ENCODE measurements at places on chromosomes 13 and 19.

DNA sequence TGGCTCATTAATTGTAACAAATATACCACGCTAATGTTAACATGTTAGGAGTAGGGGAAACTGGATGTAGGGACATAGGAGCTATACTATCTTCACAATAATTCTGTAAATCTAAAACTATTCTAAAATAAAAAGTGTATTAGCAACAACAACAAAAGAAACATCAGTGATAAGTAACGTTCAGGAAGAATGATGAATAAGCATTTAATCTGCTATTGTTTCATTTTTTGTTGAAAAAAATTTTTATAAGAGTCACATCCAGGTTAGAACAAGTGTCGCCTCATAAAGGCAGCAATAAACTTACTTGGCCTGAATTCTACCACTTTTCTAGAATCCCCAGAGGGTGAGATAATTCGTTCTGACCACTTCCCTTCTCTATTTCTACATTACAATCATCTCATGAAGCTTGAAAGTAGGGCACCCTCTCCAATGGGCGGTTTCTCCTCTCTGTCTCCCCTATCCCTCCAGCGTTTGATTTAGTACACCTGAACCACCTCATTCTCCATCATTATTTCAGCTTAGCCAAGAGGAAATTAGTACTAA lies 253.1 kb upstream of the IPO5 start:
- no peak for DNase-seq

GRCh38 chr19:16121967-16122366 lies 10.3 kb downstream of the RAB8A start:
- no peak for DNase-seq

GRCh38 chr13:28138012-28138755 lies at the start of gene PAN3:
Gene PAN3, plus strand, starts transcription at chr13:28138545. Its CDS starts 113 bp downstream, at chr13:28138658.
- peak; percentile 93 for DNase-seq

- peak; percentile 21 for DNase-seq
These were observed 108.6 kb downstream of the HSPH1 start for GRCh38 chr13:31053091-31053490.

DNA sequence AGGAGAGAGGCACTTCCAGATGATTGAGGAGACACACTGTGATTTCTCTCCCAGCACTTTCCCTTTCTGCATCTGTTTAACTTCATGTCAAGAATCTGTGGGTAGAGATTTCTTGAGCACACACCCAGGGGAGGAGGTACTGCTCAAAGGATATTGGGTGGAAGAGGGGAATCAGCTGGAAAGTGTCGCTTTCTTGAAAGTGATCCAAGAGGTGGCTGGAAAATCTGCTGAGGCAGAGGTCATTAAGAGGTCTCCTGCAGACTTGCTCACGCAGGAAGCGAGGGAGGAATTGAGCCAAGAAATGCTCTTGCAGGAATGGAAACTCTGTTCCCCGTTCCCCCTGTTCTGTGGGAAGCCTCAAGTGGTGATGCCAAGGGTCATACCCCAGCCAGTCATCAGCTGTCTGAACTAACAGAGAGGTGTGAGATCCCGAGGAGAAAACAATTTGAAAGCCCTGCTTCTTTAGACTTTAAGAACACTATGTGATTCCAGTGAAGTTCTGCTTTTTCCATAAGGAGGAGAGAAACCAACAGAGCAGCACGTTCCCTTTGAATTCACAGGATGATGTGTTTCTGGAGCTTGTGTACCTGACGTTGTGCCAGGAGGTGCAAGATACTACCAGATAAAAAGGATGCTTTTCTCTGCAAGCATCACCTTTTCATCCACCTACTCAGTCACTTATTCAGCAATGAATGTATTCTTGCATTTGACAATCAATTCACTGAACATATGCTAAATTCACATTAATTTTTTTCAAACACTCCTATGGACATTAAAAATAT lies 163.4 kb upstream of the GPR12 start:
- DNase-seq: no peak

DNA sequence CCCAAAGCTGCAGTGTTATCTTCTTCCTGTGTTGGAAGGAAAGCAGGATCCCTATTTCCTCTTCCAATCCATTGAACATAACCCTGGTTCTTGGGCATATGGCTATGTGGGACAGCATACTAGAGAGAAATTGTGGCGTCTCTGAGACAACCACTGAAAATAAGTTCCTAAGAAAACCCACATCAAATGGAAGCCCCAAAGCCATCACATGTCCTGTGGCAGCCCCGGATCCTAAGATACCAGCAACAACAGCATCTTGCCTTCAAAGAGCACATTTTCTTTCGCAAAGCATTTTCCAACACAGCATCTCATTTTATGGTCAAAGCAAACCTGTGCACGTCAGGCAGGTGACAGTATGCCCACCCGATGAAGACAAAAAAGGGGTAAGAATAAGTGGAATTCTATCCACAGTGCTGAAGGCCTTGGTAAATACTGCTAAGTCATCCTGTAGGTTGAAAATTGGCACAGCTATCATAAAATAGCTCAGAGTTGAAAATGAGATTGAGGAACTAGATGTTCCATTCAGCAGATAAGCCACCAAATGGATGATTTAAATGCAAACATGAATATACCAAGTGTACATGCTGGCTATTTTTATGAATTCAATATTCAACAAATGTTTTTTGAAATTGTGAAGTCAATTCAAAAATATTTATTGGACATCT lies 232.2 kb downstream of the DLEU7 start:
- DNase-seq: no peak

DNA sequence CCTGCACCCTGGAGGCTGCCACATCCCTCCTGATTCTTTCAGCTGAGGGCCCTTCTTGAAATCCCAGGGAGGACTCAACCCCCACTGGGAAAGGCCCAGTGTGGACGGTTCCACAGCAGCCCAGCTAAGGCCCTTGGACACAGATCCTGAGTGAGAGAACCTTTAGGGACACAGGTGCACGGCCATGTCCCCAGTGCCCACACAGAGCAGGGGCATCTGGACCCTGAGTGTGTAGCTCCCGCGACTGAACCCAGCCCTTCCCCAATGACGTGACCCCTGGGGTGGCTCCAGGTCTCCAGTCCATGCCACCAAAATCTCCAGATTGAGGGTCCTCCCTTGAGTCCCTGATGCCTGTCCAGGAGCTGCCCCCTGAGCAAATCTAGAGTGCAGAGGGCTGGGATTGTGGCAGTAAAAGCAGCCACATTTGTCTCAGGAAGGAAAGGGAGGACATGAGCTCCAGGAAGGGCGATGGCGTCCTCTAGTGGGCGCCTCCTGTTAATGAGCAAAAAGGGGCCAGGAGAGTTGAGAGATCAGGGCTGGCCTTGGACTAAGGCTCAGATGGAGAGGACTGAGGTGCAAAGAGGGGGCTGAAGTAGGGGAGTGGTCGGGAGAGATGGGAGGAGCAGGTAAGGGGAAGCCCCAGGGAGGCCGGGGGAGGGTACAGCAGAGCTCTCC lies 6.9 kb upstream of the CEACAM5 start:
- no peak for DNase-seq

DNA sequence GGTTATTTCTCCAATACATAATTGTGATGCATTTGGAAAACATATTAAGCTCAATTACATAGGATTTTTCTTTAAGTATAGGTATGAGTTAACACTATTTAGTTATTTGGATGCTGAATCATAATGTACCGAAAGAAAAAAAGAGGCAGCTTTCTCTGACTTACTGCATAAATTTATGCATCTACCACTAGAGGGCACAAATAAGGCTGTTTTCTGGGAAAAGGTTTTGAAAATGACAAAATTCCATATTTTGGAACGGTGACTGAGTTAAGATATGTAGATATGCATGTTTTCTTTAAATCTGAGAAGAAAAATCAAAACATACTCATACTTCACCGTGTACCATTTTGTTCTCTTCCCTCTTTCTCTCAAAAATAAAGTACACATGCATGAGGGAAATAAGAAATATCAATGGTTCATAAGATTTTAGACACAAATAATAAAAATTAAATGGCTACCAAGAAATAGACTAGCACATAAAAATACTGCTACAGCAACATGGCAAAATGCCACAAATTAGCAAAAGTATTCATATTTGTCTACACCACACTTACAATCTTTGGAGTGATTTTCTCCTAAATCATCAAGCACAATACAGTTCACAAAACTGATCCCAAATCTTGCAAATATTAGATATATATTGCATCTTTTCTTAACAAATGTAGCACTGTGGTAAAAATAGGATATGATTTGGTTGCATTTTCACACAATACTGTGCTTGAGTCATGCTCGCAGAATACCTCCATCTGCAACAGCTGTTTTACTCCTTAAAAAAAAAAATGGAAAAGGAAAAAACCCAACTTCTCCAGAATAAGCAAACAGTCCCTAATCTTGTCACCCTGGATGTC lies 260.0 kb downstream of the FGF14 start:
- no peak for DNase-seq

GRCh38 chr19:53552001-53552721 lies 14.2 kb downstream of the ZNF331 start:
- DNase-seq: no peak

DNA sequence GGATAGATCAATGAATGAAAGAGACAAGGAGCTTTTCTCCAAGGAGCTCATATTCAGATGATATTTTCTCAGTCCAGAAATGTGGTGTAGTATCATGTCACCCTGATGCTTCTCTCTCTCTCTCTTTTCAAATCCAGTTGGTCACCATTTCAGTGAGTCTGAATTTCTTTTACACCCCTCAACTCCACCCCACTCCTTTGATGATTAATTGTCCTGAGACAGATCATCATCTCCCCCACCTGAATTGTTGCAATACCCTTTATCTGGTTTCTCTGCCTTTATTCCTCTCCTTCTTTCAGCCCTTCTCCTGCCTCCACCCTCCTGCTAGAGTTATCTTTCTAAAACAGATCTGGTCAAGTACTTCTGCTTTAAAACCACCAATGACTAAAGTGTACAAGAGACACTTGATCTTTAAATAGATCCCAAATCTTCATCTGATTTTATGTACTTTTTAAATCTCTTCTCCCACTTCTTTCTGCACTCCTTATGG lies 299.8 kb downstream of the KLF5 start:
- DNase-seq: no peak

GRCh38 chr19:16041299-16041990 lies 34.9 kb upstream of the TPM4 start:
- DNase-seq: peak; percentile 84
